ENCODE measurements at places on chromosomes 11 and 22.

DNA sequence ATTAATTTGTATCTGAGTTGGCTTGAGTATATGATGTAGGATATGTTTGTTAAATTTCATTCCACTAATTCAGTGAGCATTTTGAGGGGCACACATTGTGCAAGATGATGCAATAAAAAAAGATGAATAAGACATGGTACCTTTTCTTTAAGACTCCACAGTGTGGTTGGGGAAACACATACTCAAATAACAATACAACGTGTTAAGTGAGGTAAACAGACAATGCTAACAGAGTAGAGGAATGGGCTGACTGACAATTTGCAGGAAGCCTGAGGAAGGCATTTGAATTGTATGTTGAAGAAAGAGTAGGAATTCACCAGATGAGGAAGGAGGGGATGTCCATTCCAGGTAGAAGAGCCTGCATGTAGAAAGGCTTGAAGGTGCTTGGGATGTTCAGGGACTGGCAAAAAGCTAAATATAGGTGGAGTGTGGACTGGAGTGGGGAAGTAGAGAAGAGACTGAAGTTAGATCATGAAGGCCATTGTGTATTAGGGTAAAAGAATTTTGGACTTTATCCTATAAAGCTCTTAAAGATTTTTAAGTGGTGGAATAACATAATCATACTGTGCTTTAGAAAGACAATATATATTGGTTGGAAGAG is 6.8 kb downstream of the RNF169 start:
- DNase-seq = no peak

DNA sequence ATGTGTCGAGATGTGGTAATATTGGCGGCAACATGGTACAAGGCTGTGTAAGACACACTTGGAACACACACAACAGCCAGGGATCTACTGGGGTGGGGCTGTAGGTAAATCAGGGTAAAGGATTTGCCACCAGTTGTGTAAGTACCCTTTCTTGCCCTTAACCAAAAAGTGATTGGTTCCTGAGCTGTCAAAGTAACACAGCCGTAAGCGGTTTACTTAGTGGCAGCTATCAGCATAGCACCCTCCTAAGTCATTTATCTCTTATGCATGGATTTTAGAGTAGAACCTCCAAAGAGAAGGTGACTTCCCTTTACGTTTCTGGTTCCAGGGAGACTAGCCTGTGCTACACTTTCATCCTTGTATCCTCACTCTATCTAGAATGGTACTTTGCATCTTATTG is 57.2 kb downstream of the SPECC1L start:
- DNase-seq = no peak

- no peak for DNase-seq
Measured at GRCh38 chr11:43164831-43165230, 147.0 kb upstream of the API5 start.

GRCh38 chr11:120515186-120515723 is 3.7 kb downstream of the GRIK4 start:
- DNase-seq = no peak

- DNase-seq = no peak
Measured at GRCh38 chr22:33687464-33687863, 232.8 kb downstream of the LARGE1 start.

GRCh38 chr11:60870276-60870675 is 2.9 kb downstream of the ZP1 start:
- no peak for DNase-seq

GRCh38 chr11:70290361-70291065 is 20.0 kb downstream of the PPFIA1 start:
- DNase-seq = no peak

DNA sequence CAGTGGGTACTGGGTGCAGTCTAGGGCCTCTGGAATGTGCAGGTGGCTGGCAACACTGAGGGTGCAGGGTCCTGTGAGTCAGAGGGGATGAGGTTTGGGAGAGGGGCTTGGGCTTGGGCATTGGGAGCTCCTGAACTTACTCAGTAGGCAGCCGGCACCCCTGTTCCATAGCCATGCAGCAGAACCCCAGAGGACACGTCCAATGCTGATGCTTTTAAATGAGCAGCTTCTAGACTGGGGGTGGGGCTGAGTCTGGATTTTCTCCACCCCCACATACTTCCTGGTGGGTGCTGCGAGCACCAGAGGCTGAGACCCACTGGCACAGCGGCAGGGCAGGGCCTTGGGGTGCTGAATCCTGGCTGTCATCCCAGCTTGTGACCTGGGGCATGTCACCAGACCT is 71.4 kb downstream of the ARHGAP8 start:
- DNase-seq = no peak

DNA sequence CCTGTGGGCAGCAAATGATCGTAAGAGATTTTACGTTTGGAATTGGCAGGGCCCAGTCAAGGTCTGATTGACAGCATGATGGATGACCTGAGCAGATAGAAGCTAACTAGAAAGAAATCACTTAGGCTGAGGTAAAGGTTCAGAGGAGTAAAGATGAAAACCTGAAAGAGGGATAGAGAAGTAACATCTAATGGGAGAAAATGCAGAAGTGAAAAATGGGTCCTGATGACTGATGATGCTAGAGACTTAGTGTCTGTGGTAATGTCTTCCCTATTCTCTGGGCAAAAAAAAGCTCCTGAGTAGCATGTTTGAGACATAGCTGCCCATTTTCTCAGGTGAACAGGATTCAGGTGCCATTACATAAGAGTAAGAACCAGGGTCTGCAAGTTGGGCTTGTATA is 628.8 kb upstream of the ANO5 start:
- no peak for DNase-seq

DNA sequence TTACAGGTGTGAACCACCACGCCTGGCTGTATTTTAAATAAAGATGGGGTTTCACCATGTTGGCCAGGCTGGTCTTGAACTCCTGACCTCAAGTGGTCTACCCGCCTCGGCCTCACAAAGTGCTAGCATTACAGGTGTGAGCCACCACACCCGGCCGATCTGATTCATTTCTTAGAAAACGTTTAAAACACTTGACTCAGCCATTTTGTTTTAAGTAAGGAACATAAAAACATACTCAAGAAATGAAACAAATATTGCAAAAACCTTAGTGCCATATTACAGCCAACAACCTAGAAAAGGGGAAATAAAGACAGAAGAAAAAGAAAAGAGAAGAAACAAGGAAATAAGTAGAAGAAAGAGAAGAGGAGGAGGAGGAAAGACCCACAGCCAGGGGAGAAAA is 17.4 kb downstream of the LRFN4 start:
- no peak for DNase-seq

DNA sequence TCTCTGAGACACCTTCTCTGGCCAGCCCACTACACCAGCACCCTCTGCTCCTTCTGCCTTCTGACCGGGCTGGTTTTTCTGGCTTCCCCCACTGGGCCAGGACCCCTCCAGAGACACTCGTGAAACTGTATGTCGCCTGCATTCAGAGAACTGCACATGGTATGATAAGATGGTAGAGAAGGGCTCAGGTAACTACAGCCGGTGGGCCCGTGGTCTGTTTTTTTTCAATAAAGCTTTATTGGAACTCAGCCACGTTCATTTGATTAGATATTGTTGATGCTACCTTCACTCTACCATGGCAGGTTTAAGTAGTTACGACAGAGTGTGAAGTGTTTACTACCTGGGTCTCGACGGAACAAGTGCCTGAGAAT is 514.0 kb downstream of the TBC1D22A start:
- no peak for DNase-seq

DNA sequence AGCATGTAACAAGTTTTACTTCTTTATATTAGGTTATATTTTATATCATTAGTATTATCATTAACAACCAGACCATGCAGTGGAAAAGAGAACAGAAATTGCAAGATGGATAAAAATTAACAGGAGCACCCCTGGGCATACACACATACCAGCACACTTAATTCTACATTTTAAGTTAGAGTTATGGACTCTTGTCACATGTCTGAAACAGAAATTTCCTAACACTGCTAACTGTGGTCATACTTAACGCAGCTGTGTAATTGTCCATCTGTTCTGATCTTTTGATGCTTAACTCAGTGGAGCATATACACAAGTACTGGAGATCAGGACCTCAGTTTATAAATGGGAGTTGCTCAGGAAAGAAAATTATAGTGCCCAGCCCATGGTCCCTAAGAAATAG is 358 bp downstream of the OR52H1 start:
- DNase-seq = no peak

- no peak for DNase-seq
Measured at GRCh38 chr11:18313965-18314763, 7.8 kb downstream of the HPS5 start.

- DNase-seq = no peak
Measured at GRCh38 chr11:76159983-76160661, 46.2 kb downstream of the WNT11 start.

DNA sequence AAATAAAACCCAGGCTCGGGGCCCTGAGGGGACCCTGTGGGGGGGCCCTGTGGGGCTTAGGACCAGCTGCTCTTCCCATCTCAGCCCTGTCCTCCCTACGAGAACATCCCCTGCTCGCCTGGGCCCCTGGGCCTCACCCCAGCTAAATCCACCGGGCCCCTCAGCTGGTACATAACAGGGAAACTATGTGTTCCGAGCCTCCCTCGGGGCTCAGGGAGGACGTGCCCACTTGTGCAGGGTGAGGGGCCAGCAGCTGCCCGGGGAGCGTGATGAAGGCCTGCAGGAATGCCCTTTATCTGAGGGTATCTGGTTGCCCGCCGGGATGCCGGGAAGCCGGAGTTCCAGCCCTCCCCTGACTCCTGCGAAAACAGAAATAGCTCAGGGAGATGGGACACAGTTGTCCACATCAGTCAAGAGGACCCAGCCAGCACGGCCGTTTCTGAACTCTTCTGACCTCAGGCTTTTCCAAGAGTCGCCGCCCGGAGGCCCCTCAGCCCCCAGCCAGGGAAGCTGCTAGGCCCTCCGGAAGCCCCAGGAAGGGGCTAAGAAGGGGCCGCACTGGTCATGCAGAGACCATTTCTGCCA is 20.6 kb downstream of the MRPL23 start:
- DNase-seq = no peak

- no peak for DNase-seq
Measured at GRCh38 chr11:28833169-28833568, 725.0 kb downstream of the METTL15 start.

- no peak for DNase-seq
Measured at GRCh38 chr11:123729602-123730001, 11.9 kb downstream of the ZNF202 start.

DNA sequence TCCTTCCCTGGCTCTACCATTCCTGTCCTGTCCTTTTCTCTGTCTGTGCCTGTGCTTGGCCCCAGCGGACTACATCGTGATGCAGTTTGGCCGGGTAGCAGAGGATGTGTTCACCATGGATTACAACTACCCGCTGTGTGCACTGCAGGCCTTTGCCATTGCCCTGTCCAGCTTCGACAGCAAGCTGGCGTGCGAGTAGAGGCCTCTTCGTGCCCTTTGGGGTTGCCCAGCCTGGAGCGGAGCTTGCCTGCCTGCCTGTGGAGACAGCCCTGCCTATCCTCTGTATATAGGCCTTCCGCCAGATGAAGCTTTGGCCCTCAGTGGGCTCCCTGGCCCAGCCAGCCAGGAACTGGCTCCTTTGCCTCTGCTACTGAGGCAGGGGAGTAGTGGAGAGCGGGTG is 20.4 kb downstream of the TUB start:
- no peak for DNase-seq

- no peak for DNase-seq
Measured at GRCh38 chr11:130442737-130443136, 5.7 kb upstream of the ADAMTS15 start.

GRCh38 chr22:24576778-24577177 is 16.1 kb downstream of the LRRC75B start:
- no peak for DNase-seq

DNA sequence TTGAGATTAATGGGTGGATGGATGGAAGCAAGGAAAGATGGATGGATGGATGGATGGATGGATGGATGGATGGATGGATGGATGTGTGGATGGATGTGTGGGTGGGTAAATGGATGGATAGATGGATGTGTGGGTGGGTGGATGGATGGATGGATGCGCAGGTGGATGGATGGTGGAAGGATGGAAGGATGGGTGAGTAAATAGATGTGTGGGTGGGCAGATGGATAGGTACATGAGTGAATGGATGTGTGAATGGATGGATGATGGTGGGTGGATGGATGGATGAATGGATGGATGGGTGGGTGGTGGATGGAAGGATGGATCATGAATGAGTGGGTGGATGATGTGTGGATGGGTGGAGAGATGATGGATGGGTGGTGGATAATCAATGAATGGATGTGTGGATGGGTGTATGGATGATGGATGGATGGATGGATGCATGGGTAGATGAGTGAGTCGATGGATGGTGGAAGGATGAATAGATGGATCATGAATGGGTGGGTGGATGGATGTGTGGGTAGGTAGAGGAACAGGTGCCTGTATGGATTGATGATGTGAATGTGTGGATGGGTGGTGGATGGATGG is 375.2 kb downstream of the BRD1 start:
- no peak for DNase-seq

- no peak for DNase-seq
Measured at GRCh38 chr11:86488553-86488952, 113.9 kb downstream of the CCDC81 start.

DNA sequence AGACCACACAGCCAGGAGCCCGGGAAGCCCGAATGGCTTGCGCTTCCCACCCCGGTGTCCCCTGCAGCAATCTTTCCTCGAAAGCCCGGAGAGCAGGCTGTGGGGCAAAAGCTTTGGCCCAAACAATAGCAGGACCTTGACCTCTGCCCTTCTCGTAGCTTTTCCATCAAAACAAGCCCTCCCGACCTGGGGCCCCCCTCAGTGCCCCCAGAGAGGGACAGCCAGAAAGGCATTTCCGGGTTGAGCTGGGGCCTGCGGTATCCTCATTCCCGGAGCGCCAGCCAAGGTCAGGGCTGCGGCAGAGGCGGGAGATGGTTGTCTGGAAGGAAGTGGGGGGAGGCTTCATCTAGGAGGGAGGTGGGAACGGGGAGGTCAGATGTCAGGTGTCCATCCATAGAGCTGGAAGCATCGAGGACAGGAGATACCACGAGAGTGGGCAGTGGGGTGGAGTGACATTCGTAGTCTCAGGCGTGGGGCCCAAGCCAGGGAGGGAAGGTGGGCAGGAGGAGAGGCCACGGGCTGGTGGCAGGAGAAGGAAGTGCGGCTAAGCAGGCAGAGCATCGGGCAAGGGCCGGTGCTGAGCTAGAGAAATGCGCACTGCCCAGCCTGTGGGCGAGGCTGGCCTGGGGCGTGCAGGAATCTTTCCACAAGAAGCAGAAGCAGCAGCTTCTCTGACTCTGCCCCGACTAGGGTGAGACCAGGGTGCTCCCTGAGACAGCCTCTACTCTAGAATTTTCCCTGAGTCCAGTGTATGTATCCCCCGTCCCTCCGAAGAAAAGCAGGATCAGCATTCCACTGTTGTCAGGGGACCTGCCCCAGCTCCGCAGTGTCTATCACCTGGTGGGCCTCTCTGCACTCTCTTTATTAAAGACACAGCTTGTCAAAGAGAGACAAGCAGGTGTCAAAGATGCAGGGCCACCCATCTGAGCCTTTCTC is 14.3 kb downstream of the PDGFB start:
- DNase-seq = no peak
